ENCODE measurements at places on chromosomes 3 and 15. TPM values are rescaled to one million over a fixed set of nuclear protein-coding genes. Genes with fewer than 3 reads are reported as not detected.

DNA sequence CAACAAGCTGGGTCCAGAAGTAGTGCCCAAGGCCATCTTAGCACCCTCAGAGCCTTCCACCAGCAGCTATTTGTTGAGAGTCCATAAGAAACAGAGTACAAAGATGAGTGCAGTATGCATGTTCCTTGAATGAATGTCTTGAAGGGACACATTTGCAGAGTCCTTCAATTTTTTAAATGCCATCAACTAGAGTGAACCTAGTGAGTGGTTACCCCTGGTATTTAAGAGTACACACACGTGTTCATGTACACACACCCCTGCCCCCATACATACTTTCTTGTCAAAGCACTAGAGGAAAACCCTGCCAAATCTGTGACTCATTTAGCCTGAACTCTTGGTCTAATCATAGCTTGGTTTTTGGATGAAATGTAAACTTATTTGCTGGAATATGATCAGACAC, 84.5 kb upstream of the GALNT15 start:
- no peak overlapping the region for H3K27ac ChIP-seq
- no peaks in the 10 kb centered on the region for H3K4me1 ChIP-seq
- no peaks in the 10 kb centered on the region for H3K27me3 ChIP-seq
- no peak for DNase-seq

DNA sequence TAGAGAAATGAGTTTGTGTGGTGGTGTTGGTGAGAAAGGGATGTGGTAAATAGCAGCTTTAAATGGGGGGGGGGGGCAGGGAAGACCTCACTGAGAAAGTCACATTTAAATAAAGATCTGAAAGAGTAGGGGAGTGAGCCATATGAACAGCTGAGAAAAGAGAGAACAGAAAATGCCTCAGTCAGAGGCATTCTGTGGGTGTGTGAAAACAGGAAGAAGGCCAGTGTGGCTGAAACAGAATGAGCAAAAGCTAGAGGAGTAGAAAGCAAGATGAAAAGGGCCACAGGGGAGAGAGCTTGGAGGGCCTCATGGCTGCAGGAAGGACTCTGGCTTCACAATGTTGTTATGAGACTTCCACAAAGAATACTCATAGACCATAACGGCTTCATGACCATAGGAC, 783.3 kb downstream of the ZPLD1 start:
- H3K4me3 ChIP-seq = no peak overlapping the region
- H3K4me1 ChIP-seq = no peaks in the 10 kb centered on the region
- H3K36me3 ChIP-seq = no peaks in the 10 kb centered on the region
- no peaks in the 10 kb centered on the region for H3K27me3 ChIP-seq
- no peak overlapping the region for H3K27ac ChIP-seq
- no peak for DNase-seq

GRCh38 chr3:18308096-18308650, 117.0 kb downstream of the SATB1 start:
- no peak for DNase-seq
- no peak overlapping the region for H3K27ac ChIP-seq
- no peaks in the 10 kb centered on the region for H3K4me1 ChIP-seq
- no peaks in the 10 kb centered on the region for H3K27me3 ChIP-seq

- no peak overlapping the region for H3K27ac ChIP-seq
- no peak overlapping the region for H3K4me3 ChIP-seq
Observed at GRCh38 chr3:168051531-168052471, 43.9 kb downstream of the GOLIM4 start.

- no peaks in the 10 kb centered on the region for H3K27me3 ChIP-seq
- no peaks in the 10 kb centered on the region for H3K36me3 ChIP-seq
- no peak overlapping the region for H3K27ac ChIP-seq
- DNase-seq = peak; percentile 74
- peak overlapping the region; percentile 46 for H3K4me3 ChIP-seq
Observed at GRCh38 chr15:72155003-72155621, 36.9 kb downstream of the SENP8 start.

- H3K36me3 ChIP-seq = no peaks in the 10 kb centered on the region
- no peaks in the 10 kb centered on the region for H3K4me1 ChIP-seq
- H3K27me3 ChIP-seq = no peaks in the 10 kb centered on the region
- DNase-seq = no peak
- H3K27ac ChIP-seq = no peak overlapping the region
- H3K4me3 ChIP-seq = no peak overlapping the region
Observed at GRCh38 chr3:54283470-54283869, 161.1 kb downstream of the CACNA2D3 start.

DNA sequence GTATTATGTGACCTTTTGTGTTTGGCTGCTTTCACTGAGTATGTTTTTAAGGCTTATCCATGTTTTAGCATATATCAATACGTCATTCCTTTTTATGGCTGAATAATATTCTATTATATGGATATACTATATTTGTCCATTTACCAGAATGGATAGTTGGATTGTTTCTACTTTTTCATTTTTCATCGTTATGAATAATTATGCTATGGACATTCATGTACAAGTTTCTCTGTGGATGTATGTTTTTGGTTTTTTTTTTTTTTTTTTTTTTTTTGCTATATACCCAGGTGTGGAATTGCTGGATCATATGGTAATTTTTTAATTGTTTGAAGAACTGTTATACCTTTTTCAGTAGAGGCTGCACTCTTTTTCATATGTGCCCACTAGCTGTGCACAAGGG, 23.5 kb downstream of the DOCK3 start:
- H3K27ac ChIP-seq = no peak overlapping the region
- H3K36me3 ChIP-seq = no peaks in the 10 kb centered on the region
- no peaks in the 10 kb centered on the region for H3K27me3 ChIP-seq
- no peak for DNase-seq
- no peaks in the 10 kb centered on the region for H3K4me1 ChIP-seq

GRCh38 chr15:27250223-27250622, 279.2 kb downstream of the GABRG3 start:
- no peaks in the 10 kb centered on the region for H3K27me3 ChIP-seq
- H3K36me3 ChIP-seq = no peaks in the 10 kb centered on the region
- no peak for DNase-seq
- H3K27ac ChIP-seq = no peak overlapping the region
- H3K4me1 ChIP-seq = no peaks in the 10 kb centered on the region

DNA sequence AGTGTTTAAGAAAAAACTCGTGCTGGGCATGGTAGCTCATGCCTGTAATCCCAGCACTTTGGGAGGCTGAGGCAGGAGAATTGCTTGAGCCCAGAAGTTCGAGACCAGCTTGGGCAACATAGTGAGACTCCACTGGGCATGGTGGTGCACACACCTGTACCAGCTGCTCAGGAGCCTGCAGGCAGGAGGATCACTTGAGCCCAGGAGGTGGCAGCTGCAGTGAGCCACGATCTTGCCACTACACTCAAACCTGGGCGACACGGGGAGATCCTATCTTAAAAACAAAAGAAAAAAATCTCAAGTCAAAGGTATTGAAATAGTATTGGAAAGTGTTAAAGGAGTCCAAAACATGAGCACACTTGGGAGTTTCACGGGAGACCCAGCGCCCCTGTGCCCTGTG, 14.0 kb downstream of the KLF13 start:
- no peaks in the 10 kb centered on the region for H3K36me3 ChIP-seq
- no peaks in the 10 kb centered on the region for H3K27me3 ChIP-seq
- peaks cover 18% of the 10 kb centered on the region for H3K4me1 ChIP-seq
- no peak for DNase-seq
- no peak overlapping the region for H3K4me3 ChIP-seq

TERC gene
- 119 TPM for total RNA-seq

GRCh38 chr3:191301017-191301416, 28.2 kb upstream of the CCDC50 start:
- H3K4me3 ChIP-seq = no peak overlapping the region
- H3K4me1 ChIP-seq = no peaks in the 10 kb centered on the region
- H3K27ac ChIP-seq = no peak overlapping the region
- H3K36me3 ChIP-seq = no peaks in the 10 kb centered on the region
- no peak for DNase-seq

Measured in right lobe of liver (tissue), 6 donors.